ENCODE measurements at places on chromosomes 5 and 9.

DNA sequence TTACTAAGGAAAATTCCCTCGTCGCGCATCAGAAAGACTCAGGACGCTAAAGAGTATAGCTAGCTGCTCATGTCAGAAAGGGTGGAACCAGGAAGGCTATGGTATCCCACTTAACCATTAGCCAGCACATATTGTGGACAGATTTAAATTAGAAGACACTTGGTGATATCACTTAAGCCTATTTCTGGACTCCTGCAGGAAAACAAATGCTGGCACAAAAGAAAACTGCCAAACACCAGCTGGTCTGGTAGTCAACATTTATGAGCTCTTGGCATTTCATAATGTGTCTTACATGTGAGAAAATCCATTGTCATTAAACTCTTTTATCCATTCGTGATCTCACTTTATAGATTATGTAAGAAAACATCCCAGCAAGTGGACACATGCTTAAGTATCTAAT, 377.4 kb downstream of the PTPRD start:
- no peaks in the 10 kb centered on the region for H3K4me1 ChIP-seq
- no peak overlapping the region for H3K4me3 ChIP-seq
- H3K27me3 ChIP-seq: no peaks in the 10 kb centered on the region
- no peaks in the 10 kb centered on the region for H3K36me3 ChIP-seq
- no peak overlapping the region for H3K27ac ChIP-seq

- H3K36me3 ChIP-seq: no peaks in the 10 kb centered on the region
- no peak overlapping the region for H3K27ac ChIP-seq
- DNase-seq: no peak
- peaks cover 4% of the 10 kb centered on the region for H3K27me3 ChIP-seq
Observed at GRCh38 chr5:76908166-76908565, 44.7 kb upstream of the CRHBP start.

- no peak for DNase-seq
- peaks cover 32% of the 10 kb centered on the region for H3K4me1 ChIP-seq
- peaks cover 9% of the 10 kb centered on the region for H3K36me3 ChIP-seq
- H3K27ac ChIP-seq: no peak overlapping the region
- no peak overlapping the region for H3K4me3 ChIP-seq
Observed at GRCh38 chr9:82134010-82134409, 145.4 kb downstream of the SPATA31D1 start.

DNA sequence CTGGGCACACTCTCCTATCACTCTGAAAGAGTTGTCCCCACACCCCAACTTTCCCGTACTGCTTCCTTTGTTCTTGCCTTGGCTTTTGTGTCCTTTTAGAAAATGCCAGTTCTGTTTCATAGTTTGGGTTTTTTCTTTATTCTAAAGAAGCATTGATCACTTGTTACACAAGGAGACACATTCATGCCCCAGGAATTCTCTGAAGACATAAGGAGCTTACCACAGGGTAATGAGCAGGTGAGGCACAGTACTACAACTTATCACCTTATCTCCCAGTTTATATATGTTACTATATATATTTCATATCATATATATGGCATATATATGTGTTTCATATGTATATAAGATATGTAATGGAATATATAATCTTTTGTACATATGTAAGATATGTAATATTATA, 6.5 kb upstream of the SSBP2 start:
- peaks cover 6% of the 10 kb centered on the region for H3K27me3 ChIP-seq
- H3K27ac ChIP-seq: no peak overlapping the region
- no peak for DNase-seq
- H3K36me3 ChIP-seq: no peaks in the 10 kb centered on the region

GRCh38 chr5:35182486-35182885, 47.8 kb downstream of the PRLR start:
- H3K4me3 ChIP-seq: no peak overlapping the region
- peaks cover 2% of the 10 kb centered on the region for H3K4me1 ChIP-seq
- peaks cover 3% of the 10 kb centered on the region for H3K27me3 ChIP-seq
- no peaks in the 10 kb centered on the region for H3K36me3 ChIP-seq
- H3K27ac ChIP-seq: no peak overlapping the region

- H3K4me1 ChIP-seq: peaks cover 12% of the 10 kb centered on the region
- no peak overlapping the region for H3K4me3 ChIP-seq
- peaks cover 15% of the 10 kb centered on the region for H3K27me3 ChIP-seq
- no peak overlapping the region for H3K27ac ChIP-seq
- no peak for DNase-seq
- peaks cover 3% of the 10 kb centered on the region for H3K36me3 ChIP-seq
Observed at GRCh38 chr5:173802670-173803165, 85.4 kb upstream of the CPEB4 start.

DNA sequence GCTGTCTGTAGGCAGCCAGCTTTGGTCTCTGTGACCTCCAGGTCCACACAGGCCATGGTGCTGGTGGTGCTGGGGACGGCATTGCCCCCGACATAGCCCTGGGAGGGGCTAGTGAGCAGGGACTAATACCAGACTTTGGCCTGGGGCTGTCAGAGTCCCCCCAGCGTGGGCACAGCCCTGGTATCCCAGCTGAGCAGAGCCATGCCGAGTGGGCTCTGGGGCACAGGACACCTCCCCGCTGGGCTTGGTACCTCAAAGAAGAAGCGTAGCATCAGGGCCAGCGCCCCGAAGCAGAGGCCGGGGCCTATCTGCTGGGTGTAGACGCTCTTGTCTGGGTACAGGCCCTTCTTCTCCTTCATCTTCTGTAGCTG, 9.5 kb downstream of the MYMK start:
- DNase-seq: no peak
- H3K4me3 ChIP-seq: no peak overlapping the region
- no peak overlapping the region for H3K27ac ChIP-seq
- no peaks in the 10 kb centered on the region for H3K4me1 ChIP-seq

- H3K27me3 ChIP-seq: no peaks in the 10 kb centered on the region
- no peak overlapping the region for H3K27ac ChIP-seq
- H3K4me3 ChIP-seq: no peak overlapping the region
- no peak for DNase-seq
- no peaks in the 10 kb centered on the region for H3K4me1 ChIP-seq
Observed at GRCh38 chr5:92912283-92912682, 668.7 kb downstream of the NR2F1-AS1 start.

DNA sequence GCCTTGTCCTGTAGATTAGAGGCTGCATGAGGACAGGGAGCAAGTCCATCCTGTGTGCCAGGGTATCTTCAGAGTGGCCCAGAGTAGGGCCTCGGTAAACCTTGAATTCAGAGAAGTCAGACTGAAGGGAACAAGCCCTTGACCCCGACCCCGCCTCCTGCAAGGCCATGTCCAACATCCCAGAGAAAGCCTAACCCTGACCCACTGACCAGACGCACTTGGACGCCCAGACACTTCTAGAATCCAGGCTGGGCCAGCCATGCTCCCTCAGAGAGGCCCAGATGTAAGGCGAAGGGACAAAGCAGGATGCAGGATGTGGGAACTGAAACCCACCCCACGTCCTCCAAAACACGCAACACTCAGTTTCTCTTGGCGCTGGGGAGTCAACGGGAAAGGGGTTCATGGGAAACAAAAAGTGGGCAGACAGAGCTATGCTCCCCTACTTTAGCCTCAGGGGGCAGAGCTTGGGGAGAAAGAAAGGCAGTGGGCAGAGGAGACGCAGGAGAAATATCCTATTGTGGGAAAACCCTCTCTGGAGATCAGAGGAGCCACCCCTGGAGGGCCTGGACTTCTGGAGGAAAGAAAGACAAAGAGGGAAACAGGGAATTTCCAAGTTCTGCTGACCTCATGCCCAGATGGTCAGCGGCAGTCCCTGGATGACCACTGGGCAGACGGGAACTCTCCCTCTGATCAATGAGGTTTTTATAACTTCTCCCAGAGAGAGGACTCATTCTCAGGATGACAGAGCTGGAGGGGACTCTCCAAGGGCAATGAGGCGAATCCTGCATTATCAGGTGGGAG, 13.0 kb downstream of the TNIP1 start:
- H3K36me3 ChIP-seq: peaks cover 76% of the 10 kb centered on the region
- DNase-seq: no peak
- H3K27me3 ChIP-seq: no peaks in the 10 kb centered on the region
- H3K4me1 ChIP-seq: peaks cover 89% of the 10 kb centered on the region

DNA sequence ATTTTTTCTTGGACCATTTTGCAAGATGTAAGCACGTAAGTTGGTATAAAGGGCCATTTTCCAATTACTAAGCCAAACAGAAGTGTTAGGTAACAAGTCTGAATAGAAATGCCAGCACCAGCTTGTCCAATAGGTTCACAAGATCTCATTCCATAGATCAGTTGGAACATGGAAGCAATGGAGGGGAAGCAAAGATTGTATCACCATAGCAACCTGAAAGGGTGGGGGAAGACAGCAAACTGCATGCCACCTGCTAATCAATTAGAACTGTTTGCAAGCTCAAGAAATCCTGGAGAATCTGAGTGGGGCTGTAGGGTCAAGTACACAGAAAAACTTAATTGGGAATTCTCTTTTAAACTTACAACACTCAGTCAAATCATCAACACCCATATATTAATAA, 264.9 kb upstream of the EFNA5 start:
- no peak overlapping the region for H3K27ac ChIP-seq
- H3K4me3 ChIP-seq: no peak overlapping the region

- no peak overlapping the region for H3K4me3 ChIP-seq
- H3K27me3 ChIP-seq: no peaks in the 10 kb centered on the region
- no peak overlapping the region for H3K27ac ChIP-seq
- peaks cover 10% of the 10 kb centered on the region for H3K4me1 ChIP-seq
- no peak for DNase-seq
Observed at GRCh38 chr9:3308609-3309008, 217.2 kb downstream of the RFX3 start.

DNA sequence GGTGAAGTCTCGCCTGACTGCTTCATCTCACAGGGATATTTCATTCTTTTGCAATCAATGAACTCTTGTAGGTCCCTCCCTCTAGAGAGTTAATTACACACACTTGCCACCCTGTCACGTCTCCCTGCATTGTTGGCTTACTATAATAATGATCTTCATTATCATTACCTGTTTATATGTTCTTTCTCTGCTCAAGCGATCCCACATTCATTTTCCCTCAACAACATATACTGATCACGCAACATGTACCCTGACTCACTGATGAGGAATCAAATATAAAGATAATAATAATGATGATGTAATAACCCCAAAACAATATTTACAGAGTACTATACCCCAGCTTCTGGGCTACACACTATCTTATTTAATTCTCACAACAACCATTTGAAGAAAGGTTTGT, 88.5 kb downstream of the FEM1C start:
- no peak overlapping the region for H3K4me3 ChIP-seq
- no peak overlapping the region for H3K27ac ChIP-seq
- H3K36me3 ChIP-seq: no peaks in the 10 kb centered on the region
- H3K27me3 ChIP-seq: peaks cover 5% of the 10 kb centered on the region

- H3K4me1 ChIP-seq: peaks cover 13% of the 10 kb centered on the region
- H3K4me3 ChIP-seq: no peak overlapping the region
- peaks cover 56% of the 10 kb centered on the region for H3K36me3 ChIP-seq
- no peaks in the 10 kb centered on the region for H3K27me3 ChIP-seq
- DNase-seq: no peak
Observed at GRCh38 chr9:122315534-122315933, 50.9 kb downstream of the MRRF start.

DNA sequence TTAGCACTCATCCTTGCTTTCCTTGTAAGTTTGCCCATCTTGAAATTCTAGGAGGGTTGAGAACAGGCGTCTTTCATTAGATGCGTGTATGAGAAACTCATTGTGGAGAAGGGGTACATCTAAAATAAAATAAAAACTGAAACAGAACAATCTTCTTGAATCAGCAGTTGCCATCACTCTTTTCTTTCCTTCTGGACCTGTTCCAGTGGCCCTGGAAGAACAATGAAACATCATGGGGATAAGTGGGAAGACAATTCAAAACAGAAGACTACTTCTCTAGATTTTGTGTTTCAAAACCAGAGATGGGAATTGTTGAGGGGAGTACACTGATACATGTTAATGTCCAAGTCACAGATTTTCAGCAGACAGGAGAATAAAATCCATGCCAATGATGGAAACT, 59.9 kb downstream of the SLC1A3 start:
- no peaks in the 10 kb centered on the region for H3K27me3 ChIP-seq
- no peaks in the 10 kb centered on the region for H3K4me1 ChIP-seq
- no peak overlapping the region for H3K27ac ChIP-seq
- no peak overlapping the region for H3K4me3 ChIP-seq
- no peak for DNase-seq

- peaks cover 38% of the 10 kb centered on the region for H3K36me3 ChIP-seq
- H3K27ac ChIP-seq: peak overlapping the region; percentile 95
- H3K4me3 ChIP-seq: peak overlapping the region; percentile 83
- H3K4me1 ChIP-seq: peaks cover 61% of the 10 kb centered on the region
Observed at GRCh38 chr5:151214614-151215545, 9.0 kb downstream of the CCDC69 start.

GRCh38 chr5:11797132-11797531, 107.1 kb downstream of the CTNND2 start:
- H3K4me1 ChIP-seq: no peaks in the 10 kb centered on the region
- no peak for DNase-seq
- H3K27ac ChIP-seq: no peak overlapping the region
- H3K27me3 ChIP-seq: no peaks in the 10 kb centered on the region
- no peaks in the 10 kb centered on the region for H3K36me3 ChIP-seq
- H3K4me3 ChIP-seq: no peak overlapping the region

- no peak for DNase-seq
- H3K4me3 ChIP-seq: no peak overlapping the region
- H3K27ac ChIP-seq: no peak overlapping the region
Observed at GRCh38 chr5:105015098-105015497, 1452.5 kb upstream of the NUDT12 start.

- no peak overlapping the region for H3K4me3 ChIP-seq
- H3K27me3 ChIP-seq: peaks cover 23% of the 10 kb centered on the region
- DNase-seq: no peak
- H3K36me3 ChIP-seq: peaks cover 12% of the 10 kb centered on the region
- peaks cover 2% of the 10 kb centered on the region for H3K4me1 ChIP-seq
Observed at GRCh38 chr9:127318651-127319167, 54.1 kb downstream of the GARNL3 start.

- peaks cover 32% of the 10 kb centered on the region for H3K27me3 ChIP-seq
- DNase-seq: no peak
- peaks cover 4% of the 10 kb centered on the region for H3K4me1 ChIP-seq
- H3K36me3 ChIP-seq: no peaks in the 10 kb centered on the region
- H3K27ac ChIP-seq: no peak overlapping the region
Observed at GRCh38 chr9:16868701-16869100, 1.8 kb downstream of the BNC2 start.

GRCh38 chr5:114700823-114701222, 339.0 kb downstream of the KCNN2 start:
- H3K36me3 ChIP-seq: no peaks in the 10 kb centered on the region
- DNase-seq: no peak
- H3K4me3 ChIP-seq: no peak overlapping the region
- no peak overlapping the region for H3K27ac ChIP-seq
- H3K4me1 ChIP-seq: no peaks in the 10 kb centered on the region
- H3K27me3 ChIP-seq: no peaks in the 10 kb centered on the region

DNA sequence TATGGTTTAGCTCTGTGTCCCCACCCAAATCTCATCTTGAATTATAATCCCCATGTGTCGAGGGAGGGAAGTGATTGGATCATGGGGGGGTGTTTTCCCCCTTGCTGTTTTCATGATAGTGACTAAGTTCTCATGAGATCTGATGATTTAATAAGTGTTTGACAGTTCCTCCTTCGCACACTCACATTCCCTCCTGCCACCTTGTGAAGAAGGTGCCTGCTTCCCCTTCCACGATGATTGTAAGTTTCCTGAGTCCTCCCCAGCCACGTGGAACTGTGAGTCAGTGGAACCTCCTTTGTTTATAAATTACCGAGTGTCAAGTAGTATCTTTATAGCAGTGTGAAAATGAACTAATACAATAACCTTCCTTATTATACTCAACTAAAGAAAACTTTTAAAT, 24.3 kb upstream of the TEX10 start:
- H3K4me1 ChIP-seq: peaks cover 8% of the 10 kb centered on the region
- no peak overlapping the region for H3K4me3 ChIP-seq
- no peak overlapping the region for H3K27ac ChIP-seq
- DNase-seq: no peak
- no peaks in the 10 kb centered on the region for H3K27me3 ChIP-seq

GRCh38 chr5:36998578-36998977, 122.0 kb downstream of the NIPBL start:
- no peaks in the 10 kb centered on the region for H3K27me3 ChIP-seq
- H3K36me3 ChIP-seq: peaks cover 29% of the 10 kb centered on the region
- no peak for DNase-seq
- H3K27ac ChIP-seq: peak overlapping the region; percentile 80
- H3K4me1 ChIP-seq: no peaks in the 10 kb centered on the region

Data from stimulated activated naive B cell treated with anti-CD40 and anti-IgM and Interleukin-4, amounts not matched to agents 10 μg/mL and 1 μg/mL and 100 μg/mL, for 72 hours (primary cell).